Ovary (tissue), 10 donors: ENCODE measurements at places on chromosomes 12 and 14. TPM values are rescaled to one million over a fixed set of nuclear protein-coding genes. Genes with fewer than 3 reads are reported as not detected.

DNA sequence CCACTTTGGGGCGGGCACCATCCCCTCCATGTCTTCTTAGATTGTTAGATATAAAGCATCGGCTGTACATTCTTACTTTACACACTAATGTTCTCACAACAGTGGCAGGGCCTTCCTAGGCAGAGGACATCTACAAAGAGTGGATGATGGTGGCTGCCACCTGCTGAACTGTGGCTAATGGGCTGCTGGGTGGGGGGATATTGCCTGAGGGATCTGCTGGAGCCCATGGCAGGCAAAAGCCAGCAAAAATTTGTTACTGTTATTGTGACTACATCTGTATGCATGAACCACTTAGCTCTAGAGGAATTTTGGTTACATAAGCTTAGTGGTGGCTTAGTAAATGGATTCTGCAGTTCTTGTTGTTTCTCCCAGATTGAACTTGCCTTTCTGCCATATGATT is 52.6 kb downstream of the DIP2B start:
- no peak for DNase-seq

GRCh38 chr12:49936925-49937324 is 13.6 kb upstream of the AQP2 start:
- no peak for DNase-seq

- DNase-seq = peak; percentile 80
Observed at GRCh38 chr12:112121780-112122565, 3.4 kb upstream of the TRAFD1 start.

Gene TCHP
- 20.0 TPM for total RNA-seq

Gene RPS6KL1
- total RNA-seq = 3.0 TPM

Gene IL25
- not detected for total RNA-seq

Gene PZP
- total RNA-seq = 0.13 TPM
